ENCODE measurements at places on chromosomes 3 and 15. TPM values are rescaled to one million over a fixed set of nuclear protein-coding genes. Genes with fewer than 3 reads are reported as not detected.

GRCh38 chr3:194103983-194104751, 31.8 kb upstream of the HES1 start:
- DNase-seq = no peak

DNA sequence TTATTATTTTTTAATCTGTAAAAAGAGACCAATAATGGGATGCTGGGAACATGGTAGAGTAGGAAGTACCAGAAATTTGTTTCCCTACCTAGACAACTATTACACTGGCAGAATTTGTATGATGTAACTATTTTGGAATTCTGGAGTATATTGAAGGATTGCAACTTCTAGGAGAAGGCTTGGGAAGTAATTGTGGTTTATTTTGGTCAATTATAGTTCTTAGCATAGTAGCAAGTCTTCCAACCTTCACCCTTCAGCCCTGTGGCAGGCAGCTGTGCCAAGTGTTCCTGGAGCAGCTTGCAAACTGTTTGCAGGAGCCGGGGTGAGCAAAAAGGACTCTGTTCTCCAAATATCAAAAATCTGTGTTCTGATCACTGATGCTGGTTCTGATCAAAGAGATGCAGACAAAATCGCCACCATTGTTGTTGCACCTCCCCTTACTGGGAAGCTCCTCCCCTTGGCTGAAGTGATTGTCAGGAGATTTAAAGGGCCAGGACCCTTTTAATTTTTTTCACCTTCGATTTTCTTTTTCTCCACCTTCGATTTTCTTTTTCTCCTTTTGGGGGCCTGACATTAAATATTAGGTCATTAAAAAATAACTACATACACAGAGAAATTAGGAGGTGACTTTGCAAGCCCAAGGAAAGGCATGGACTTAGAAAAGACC, 363.3 kb downstream of the SLC9A9 start:
- no peak for DNase-seq

GRCh38 chr15:60798821-60799220, 319.9 kb upstream of the ICE2 start:
- DNase-seq = no peak

GRCh38 chr15:36175741-36176291, 403.6 kb upstream of the CDIN1 start:
- no peak for DNase-seq

GRCh38 chr3:191414286-191414685, 46.7 kb upstream of the PYDC2 start:
- no peak for DNase-seq

DNA sequence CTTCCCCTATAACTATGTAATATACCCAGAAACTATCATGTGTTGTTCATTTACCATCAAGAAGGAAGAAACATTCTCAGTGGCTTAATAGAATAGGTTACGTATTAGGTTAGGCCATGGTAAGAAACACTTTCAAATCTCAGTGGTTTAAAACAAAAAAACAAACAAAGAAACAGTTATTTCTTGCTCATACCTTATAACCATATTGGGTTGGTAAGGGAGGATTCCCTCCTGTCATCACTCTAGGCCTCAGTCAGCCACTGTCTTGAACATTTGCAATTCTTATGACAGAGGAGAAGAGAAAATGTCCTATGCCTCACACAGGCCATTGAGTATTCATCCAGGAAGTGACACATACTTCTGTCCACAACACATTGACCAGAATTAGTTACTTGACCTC, 727.7 kb upstream of the NECTIN3 start:
- DNase-seq = no peak

DNA sequence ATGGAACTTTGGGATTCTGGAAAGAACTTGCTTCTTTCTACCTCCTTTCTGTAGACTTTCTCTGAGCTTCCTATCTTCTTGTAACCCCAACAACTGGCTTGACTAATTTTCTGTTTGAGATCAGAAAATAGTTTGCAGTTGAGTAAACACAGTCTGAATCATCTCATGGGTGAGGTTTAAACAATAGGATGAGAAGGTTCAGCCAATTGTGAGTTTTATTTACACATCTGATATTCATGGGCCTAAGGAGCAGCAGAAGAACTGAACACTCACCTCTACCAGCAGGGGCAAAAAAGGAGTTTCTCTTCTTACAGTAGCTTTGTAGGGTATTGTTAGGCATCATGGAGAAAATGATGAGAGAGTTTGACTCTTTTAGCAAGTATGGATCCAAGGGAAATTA, 54.2 kb downstream of the DTWD1 start:
- DNase-seq = no peak

DNA sequence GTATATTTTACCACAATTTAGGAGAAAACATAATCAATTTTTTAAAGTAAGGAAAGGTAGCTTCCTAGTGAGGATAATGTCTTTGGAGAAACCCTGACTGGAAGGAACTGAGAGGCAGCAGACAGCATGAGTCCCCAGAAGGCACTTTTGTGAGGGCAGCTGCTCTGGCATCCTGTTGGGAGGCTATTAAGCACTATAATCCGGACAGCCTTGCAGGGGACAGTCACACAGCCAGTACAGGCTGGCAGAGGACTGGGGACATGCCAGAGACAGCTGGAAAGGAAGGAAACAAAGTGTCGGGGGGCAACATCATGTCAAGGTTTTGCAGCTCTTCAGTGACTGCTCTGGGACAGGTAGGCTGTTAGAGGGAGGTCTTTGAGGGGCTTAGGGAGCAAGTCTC, 15.7 kb downstream of the ACAN start:
- no peak for DNase-seq

DNA sequence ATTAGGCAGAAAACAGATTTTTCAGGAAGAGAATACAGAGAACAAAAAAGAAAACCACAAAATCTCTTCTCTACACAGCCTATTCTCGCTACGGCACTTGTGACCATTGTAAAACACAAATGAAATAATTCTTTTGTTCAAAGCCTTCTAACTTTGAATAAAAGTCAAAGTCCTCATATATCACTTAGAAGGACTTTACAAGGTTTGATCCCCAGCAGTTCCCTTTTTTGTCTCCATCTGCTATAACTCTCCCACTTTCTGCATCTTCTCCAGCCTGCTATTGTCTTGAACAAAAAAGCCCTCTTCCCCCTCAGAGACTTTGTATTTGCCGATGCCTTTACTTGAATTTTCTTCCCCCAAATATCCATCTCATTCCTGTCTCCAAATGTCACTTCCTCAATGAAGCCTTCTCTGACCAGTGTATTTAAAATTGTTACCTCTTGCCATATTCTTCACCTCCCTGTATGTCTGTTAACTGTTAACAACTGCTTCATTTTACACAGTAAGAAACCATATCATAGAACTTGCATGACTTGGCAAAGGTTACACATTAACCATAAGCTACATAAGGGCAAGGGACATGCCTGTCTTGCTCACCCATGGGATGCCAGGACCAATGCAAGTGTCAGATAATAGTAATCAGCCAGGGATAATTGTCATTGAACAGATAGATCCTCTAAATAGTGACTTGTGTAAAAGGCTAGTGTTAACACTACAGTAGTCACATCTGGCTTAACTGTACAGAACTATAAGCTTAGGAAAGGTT, 122.4 kb downstream of the CBLB start:
- no peak for DNase-seq

GRCh38 chr3:135784557-135784956, 181.0 kb upstream of the PPP2R3A start:
- no peak for DNase-seq

GRCh38 chr3:20669675-20670074, 483.7 kb upstream of the SGO1 start:
- no peak for DNase-seq

DNA sequence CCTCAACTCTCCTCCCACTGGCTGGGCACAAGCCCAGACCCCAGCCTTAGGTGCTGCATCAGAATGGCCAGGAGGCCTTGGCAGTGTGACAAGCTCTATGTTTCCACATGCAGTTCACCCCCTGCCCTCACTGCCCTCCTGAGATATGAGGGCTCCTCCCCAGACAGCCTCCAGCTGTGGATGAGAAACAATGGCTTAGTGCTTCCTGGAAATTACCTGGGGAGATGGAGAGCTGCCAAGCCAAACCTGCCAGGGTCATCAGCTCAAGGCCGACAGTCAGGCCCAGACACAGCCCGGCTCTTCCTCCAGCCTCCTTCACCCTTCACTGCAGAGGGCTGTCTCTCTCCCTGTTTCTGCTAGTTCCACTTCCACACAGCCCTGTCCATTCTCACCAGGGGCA, 76.3 kb downstream of the MYLK start:
- DNase-seq = no peak

DNA sequence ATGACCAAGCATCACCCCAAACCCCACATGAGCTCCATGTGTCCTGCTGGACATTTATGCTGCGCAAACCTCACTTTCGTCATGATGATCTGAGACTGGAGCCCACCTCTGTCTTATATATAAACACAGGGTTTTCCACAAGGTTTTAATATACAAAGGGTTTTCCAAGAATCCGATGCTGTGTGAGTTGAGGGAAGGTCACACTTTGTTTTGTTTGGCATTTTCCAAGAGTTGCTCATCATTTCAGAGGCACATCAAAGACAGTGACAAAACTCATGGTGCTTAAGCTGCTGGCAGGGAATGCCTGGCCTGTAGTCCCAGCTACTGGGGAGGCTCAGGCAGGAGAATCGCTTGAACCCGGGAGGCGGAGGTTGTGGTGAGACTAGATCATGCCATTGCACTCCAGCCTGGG, 20.0 kb downstream of the EFCC1 start:
- no peak for DNase-seq

GRCh38 chr15:95687061-95687460, 643.4 kb upstream of the NR2F2 start:
- DNase-seq = no peak

DNA sequence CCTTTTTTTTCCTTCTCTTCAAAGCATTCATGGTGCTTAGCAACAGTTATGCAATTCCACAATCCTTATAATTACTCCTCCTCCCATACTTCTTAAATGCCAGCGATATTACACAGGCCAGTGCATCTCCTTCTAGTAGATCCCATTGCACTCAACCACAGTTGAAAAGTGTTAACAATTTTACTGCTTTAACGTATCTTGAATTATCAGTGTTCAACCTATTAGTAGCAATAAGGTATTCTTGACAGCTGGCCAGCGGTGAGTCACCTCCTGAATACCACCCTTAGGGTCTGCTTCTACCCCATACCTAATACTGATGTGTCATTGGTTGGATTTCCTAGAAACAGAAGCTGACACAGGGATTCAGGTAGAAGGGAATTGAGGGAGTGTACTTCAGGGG, 24.0 kb upstream of the TEX9 start:
- DNase-seq = no peak

DNA sequence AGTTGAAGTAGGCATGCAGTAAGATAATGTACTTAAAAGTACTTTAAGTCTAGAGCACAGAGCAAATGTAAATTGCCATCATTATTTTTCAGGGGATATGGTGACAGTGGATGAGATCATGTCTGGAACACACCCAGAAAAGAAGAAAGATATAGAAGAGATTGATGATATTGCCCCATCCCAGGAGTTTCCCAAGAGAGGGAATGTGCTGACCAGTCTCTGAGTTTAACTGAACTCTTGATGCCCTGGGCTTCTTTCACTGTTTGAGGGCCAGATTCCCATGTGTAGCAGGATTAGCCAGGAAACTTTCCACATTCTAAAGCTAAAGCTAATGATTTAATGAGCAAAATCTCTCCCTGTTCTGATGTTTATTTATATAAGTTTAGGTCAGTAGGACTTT, 366.8 kb upstream of the UMPS start:
- DNase-seq = no peak

GRCh38 chr3:189962466-189962865, 158.2 kb downstream of the P3H2 start:
- DNase-seq = no peak

DNA sequence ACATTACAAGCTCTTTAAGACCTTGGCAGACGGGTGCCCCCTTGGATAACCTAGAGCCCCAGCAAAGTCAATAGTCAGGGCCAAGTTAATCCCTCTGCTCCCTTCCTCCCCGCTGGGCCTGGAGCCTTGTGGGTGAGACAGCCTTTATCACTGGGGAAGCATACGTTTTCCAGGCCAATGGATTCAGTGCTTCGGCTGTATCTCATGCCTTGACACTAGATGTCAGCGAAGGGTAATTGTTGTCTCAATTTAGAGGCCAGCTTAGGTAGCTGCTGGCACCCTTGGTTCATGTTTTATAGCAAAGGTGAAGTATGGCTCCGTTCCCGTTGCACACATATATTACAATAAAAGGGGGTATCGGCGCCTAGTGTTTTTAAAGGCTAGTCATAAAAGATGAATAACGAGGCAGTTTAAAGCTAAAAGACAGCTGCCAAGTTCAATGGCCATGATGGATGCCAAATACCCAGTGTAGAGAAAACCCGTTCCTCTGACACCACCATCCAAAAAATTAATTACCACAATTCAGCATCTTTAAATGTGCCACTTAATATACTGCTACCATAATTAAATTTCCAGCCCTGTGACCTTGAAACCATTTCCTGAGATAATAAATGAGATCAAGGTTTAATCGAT, 52.3 kb upstream of the BNIP2 start:
- no peak for DNase-seq

- DNase-seq = no peak
Measured at GRCh38 chr15:86615816-86616215, 536.1 kb downstream of the AGBL1 start.

- no peak for DNase-seq
Measured at GRCh38 chr15:50425219-50425618, 1.0 kb downstream of the USP8 start.

JAGN1 gene
- 19.1 TPM for total RNA-seq

GCSAM gene
- total RNA-seq = not detected

CCK gene
- total RNA-seq = not detected

COL8A1 gene
- total RNA-seq = 14.1 TPM

ATP13A5 gene
- not detected for total RNA-seq

FETUB gene
- not detected for total RNA-seq

Data from Right ventricle myocardium inferior (tissue), 1 donor.